ENCODE measurements at places on chromosomes 1 and 21.

GRCh38 chr1:162285149-162285561 lies 91.5 kb downstream of the SPATA46 start:
- DNase-seq: no peak

DNA sequence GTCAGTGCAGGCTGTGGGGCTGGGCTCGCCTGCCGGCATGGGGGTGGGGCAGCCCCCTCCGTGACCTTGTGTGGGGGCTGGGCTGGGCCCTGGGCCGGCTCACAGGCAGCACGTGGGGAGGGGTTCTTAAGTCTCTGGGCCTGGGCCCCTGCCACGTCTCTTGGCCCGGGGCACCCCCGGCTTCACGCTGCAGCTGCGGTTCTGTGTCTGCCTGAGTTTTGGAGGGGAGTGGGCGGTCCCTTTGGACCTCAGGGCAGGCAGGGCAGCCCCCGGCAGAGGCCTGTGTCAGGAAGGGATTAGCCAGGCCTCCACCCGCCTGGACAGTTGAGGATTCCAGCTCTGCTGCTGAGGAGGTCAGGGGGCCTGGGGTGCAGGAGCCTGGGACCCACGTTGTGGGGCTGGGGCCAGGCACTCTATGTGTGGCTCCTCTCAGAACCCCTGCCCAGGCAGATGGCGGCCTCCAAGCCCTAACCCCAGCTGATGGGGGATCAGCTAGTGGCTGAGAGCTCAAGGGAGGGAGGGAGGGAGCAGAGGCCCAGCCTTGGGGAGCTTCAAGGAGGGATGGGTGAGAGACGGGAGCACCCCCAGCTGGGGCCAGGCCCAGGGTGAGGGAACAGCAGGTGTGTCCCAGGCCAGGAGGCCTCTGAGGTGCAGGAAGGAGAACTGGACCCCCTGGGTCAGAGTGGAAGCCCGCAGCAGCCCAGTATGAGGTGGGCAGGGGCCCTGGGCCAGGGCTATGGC lies 1.8 kb upstream of the PLCH2 start:
- DNase-seq: no peak

DNA sequence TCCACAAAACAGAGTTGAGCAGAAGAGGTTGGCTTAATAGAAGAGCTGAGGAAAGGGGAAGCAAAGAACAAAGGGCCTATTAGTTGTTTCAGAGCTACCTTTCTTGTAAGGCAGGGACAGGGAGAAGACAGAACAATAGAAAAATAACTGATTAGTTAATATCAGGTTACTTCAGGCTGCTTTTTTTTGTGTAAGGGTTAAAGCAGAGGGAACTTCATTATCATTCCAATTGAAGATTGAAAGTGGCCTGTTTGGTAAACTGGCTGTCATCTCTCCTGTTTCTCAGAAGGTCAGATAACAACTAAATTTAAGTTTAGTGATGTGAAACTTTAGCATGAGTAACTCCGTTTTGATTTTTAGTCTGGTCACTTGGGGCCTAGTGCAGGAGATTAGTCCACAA lies 22.3 kb downstream of the CDC42 start:
- no peak for DNase-seq

GRCh38 chr1:87119541-87120140 lies 205.2 kb downstream of the HS2ST1 start:
- DNase-seq: no peak

- no peak for DNase-seq
Observed at GRCh38 chr1:222239130-222239529, 308.8 kb downstream of the HHIPL2 start.

GRCh38 chr1:113142791-113143190 lies 69.8 kb downstream of the LRIG2 start:
- DNase-seq: no peak

DNA sequence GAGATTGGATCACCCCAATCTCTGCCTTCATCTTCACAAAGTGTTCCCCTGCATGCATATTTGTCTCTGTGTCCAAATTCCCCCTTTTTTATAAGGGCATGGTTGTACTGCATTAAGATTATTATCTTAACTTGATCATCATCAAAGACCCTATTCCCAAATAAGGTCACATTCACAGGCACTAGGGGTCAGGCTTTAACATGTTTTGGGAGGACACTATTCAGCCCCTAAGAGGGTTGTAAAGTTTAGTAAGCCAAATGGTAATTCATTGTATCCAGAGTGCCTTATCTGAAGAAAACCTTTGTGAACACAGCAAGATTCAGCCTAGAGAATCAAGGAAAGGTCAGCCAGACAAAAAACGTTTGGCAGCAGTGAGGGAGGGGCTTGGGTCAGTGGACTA lies 317.6 kb upstream of the PLD5 start:
- DNase-seq: no peak

DNA sequence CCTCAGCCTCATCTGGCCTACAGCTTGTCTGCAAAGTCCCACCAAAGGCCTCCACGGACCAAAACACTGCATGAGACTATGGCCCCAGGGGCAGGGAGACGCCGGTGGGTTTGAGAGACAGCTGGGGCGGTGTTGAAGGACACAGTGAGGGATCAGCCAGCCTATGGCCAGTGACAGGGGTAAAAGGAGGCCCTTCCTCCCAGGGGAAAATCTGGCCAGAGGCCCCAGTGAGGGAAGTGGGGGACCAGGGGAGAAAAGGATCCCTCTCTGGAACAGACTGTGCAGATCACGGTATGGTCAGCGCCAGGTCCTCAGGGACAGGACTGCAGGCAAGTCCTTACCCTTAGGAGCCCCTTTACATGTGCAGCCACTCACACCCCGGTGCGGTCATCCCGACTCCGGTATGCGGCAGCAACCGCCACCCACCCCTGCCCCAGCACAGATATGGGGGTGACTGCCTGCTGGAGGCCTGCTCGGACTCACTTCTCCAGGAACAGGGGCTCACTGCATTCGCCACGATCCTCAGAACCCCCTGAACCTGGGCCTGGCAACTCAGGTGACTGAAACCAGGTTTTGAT lies 1.3 kb downstream of the CERS2 start:
- no peak for DNase-seq

DNA sequence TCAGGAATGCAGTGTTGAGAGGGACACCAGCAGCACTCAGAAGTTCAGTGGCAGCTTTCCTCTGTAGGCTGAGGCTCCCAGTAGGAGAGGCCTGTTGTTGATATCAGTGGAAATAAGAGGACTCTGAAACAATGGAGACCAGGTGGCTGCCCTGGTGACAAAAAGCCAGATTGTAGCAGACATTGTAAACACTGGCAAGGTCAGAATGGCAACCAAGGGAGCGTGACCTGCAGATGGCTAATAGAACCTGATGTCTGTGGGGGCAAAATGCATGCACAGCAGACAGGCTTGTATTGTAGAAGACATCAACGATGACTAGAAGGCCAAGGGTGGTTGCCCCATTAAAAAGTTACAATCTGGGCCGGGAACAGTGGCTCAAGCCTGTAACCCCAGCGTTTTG lies 53.1 kb upstream of the GPR37L1 start:
- no peak for DNase-seq

DNA sequence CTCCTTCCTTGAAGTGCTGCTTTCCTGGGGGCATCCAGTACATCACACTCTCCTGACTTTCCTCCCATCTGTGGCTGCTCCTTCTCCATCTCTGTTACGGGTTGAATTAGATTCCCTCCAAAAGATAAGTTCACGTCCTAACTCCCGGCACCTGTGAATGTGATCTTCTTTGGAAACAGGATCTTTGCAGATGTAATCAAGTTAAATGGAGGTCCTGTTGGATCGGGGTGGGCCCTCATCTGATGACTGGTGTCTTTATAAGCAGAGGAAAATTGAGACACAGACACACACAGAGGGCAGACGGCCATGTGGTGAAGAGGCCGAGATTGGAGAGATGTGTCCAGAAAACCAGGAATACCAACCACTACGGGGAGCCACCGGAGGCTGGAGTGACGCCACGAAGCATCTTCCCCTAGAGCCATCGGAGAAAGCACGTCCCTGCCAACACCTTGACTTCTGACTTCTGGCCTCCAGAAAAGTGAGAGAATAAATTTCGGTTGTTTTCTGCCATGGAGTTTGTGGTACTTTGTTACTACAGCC lies 36.0 kb downstream of the ZBTB18 start:
- DNase-seq: no peak

GRCh38 chr1:6996371-6996770 lies 211.1 kb downstream of the CAMTA1 start:
- no peak for DNase-seq

DNA sequence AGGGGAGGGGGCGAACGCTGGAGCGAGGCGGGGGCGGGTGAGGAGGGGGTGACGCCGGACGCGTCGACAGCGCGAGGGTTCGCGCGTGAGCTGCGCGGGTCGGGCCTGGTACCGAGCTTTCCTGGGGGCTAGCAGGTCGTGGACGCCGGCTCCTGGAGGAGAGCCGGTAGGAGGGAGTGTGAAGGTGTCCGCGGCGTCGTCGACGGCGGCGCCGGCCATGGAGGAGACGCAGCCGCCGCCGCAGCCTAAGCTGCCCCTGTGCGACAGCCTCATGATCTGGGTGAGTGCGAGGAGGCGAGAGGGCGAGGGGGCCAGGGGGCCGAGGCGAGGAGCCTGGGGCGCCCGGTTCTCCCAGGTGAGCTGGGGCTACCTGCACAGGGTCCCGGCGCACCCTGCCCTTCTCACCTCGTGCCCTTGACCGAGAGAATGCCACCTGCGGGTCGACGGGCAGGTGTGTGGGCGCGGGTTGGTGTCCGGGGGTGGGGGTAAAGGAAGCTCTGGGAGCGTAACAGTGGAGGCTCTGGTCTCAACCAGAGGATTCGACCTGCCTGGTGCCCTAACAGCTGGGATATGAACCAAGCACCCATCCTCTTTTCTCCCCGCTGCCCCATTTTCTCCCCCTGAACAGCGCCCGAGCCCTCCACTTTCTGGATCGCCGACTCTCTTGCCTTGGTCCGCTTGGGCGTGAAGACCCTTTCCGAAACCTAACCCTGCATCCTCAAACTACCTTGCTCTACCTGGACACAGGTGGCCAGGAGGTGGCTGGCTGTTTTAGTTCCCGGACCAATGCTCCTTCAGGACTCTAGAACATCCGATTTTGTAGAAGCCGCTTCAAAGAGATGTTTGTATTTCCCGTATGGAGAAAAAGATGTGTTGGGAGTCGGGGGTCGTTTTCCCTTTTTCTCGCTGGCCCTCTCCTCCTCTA lies at the start of gene HOOK1:
HOOK1 (plus strand) TSS at position 49 of the 925 bp plus-strand sequence; CDS start at position 218, 169 bp downstream.
- peak; percentile 41 for DNase-seq

- no peak for DNase-seq
Observed at GRCh38 chr1:16371725-16372124, 4.7 kb downstream of the SZRD1 start.

- no peak for DNase-seq
Observed at GRCh38 chr1:180193141-180194047, 36.7 kb upstream of the LHX4 start.

DNA sequence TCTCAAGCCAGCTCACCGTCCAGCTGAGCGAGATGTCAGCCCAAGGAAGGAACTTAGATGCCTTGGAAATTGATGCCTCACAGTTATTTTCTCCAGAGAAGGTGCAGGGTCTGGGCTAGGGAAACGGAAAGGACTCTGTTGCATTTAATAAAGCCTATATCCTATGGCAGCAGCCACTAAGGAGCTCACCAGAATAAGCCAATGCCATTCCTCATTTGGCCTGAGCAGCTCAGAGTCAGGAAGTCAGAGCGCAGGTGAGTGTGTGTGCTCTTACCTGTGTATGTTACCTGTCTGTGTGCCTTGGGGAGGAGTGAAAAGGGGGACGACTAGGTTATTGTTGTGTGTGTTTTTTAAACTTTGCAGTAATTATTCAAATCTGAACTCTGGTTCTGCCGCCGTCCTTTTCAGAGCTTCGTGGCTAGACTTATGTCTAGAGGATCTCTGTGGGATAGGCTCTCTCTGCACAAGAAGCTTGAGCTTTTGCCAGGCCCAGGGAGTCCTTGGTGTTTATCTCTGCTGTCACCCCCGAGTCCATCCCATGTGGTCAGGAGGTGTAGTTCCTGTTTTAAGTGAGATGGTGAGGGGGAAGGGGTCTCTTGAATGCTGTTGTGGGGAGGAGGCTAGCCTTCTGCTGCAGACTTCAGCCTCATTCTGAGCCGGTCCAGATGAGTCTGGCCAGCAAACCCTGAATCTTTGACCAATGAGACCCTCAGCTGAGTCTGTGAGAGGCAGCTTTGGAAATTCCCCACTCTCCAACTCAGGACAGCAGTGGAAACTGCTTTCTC lies 2.4 kb downstream of the TMCC2 start:
- DNase-seq: no peak

GRCh38 chr1:200150006-200150405 lies 122.5 kb downstream of the NR5A2 start:
- DNase-seq: no peak

DNA sequence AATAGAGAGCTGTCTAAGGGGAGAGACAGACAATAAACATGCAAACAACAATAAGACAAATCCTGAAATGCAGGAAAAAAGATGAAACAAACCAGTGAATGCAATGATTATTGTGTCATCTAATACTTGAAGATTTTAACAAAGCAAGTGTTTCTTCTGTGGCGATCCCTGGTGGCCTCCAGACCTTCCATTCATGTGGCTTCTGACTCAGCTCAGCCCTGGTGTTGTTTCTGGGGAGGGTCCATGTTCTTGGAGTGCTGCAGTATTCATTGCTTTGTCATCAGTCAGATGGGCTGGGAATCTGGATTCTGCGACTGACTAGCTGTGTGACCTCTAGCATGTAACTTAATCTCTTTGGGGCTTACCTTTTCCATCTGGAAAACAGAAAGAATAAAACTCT lies 1.5 kb upstream of the C2CD4D start:
- DNase-seq: no peak

DNA sequence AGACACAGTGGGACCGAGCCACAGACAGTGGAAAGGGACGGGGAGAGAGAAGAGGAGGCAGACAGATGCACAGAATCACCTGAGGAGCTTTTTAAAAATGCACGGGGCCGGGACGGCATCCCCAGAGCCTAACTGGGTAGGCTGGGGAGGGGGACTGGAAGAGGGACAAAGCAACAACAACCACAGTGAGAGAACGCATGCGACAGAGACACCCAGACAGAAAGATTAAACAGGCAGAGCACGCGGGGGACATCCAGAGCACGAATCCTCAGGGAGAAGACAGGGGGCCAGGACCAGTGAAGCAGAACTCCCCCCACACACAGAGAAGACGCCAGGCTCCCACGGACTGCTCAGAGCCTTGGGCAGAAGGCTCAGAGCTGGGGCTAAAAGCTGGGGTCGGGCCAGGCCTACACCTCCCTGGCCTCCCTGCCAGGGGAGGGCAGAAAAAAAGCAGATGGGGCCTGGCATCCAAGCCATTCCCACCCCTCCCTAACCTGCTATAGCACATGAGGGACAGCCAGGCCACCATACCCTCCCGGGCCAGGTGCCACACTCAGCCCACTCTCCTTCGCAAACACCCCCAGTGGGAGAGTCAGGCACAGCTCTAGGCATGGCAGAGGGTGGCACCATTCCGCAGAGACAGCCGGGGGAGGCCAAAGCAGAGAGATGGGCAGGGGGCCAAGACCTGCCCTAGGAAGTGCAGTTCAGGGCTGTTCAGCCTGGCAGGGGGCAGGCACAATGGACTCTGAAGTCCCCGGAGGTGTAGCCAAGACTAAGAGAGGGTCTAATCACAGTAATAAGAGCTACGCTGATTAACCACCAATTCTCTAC lies 29.8 kb upstream of the COL16A1 start:
- no peak for DNase-seq

DNA sequence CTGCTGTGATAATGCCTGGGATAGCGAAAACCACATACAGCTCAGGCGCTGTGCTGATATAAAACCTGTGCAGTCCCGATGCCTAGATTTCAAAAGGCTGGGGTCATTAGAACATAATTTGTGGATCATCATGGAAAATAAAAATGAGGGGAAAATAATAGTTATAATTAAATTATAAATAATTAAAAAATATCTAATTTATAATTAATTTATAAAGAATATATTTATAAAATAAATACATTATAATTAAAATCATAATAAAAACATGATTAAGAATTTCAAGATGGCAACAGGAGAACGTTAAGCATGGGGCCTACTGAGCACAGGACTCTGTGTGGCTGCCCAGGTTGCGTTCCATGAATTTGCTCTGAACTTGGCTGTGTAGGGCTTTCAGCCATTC lies 53.9 kb downstream of the C21orf91 start:
- DNase-seq: no peak
